ENCODE measurements at places on chromosomes 6 and 20. TPM values are rescaled to one million over a fixed set of nuclear protein-coding genes. Genes with fewer than 3 reads are reported as not detected.

GRCh38 chr6:79764747-79765146 lies 133.6 kb downstream of the SH3BGRL2 start:
- no peak for DNase-seq

DNA sequence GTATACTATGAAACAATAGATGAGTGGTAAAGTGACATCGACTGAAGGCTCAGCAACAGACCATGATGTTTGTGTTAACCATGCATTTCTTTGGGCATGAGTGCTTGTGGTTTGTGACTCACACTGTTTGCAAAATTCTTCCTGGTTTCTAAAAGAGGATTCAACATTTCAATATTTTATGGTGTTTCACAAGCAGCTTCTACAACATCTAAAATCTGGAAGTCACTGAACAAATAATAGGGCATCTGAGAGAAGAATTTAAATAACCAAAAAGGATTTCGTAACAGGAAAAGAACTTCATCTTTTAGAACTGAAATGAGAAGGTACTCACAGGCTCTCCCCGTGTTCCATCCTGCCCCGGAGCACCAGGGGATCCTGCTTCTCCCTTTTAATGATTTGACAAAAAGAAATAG lies 146.2 kb downstream of the COL21A1 start:
- DNase-seq, result no peak

DNA sequence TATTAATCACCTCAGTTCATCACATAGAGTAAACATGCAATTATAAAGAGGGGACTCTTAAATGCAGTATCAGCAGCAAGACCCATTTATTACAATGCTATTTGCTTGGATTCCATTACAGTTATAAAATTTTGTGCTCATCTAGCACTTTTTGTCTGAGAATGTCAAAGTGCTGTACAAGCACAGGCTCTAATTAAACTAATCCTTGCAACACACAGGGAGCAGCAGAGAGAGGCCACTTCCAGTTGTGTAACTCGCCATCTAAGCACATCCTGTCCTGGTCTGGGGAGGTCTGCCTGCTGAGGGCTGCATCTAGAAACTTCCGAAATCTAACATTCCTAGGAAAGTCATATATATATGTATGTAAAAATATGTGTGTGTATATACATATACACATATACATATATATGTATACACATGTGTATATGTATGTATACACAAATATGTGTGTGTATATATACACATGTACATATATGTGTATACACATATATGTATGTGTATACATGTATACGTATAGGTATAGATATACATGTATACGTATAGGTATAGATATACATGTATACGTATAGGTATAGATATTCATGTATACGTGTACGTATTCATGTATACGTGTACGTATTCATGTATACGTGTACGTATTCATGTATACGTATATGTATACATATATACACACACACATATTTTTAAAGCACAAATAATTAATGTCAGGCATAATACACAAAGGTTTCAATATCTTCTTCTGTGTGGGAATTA lies 136.4 kb upstream of the JARID2 start:
- no peak for DNase-seq

DNA sequence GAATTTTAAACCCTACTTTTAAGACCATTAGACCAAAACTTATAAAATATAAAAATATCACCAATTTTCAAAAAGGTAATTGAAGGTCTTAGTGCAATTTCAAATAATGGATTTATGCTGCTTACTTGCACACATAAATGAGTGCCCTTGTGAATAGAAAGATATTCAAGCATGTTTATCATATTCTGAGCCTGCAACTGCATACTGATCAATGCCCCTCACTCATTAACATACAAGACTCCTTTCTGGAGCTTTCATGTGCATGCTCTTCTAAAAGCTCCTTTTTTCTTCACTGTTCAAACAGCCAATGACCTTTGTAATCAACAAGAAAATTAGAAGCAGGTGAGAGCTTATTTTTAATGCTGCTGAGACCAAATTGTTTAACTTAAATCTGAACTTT lies 1139.3 kb downstream of the HACE1 start:
- DNase-seq, result no peak

DNA sequence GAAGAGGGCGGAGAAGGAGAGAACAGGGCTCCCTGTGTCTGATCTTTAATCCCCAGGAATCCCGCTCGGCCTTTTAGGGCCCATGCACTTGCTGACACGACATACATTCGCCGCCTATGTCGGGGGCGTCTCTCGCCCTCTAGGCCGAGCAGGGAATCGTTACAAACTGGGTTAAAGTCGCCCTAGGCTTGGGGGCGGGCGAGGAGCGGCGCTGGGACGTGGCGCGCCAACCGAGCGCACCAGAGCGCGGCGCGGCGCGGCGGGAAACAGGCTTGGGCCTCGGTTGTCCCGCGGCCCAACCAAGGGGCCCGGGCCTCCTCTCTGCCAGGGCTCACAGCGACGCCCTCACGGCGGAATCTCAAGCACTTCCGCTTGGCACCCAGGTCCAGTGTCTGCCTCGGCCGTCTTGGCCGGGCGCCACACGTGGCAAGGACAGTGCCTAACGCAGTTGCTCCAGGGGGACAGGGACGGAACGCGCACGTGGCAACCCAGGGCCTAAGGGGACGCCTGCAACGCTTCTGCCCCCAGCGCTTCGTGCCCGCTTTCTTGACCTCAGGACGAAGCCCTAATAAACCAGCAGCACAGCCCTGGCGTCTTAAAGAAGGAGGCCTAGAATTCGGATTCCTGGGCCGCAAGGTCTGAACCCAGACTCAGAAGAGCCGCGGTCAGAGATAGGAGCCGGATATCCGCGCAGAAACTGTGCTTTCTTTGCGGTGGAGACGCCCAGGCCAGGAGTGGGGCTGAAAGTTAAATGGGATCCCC lies 71.5 kb downstream of the NCR2 start:
- peak; percentile 74 for DNase-seq

GRCh38 chr6:139251045-139251690 lies 40.6 kb downstream of the TXLNB start:
- DNase-seq, result no peak

- DNase-seq, result no peak
These were observed 28.3 kb downstream of the NPEPL1 start for GRCh38 chr20:58720890-58721289.

IP6K3 gene
- 2.9 TPM for total RNA-seq

CCND3 gene
- total RNA-seq, result 7.6 TPM
